ENCODE measurements at places on chromosomes 12 and 14.

DNA sequence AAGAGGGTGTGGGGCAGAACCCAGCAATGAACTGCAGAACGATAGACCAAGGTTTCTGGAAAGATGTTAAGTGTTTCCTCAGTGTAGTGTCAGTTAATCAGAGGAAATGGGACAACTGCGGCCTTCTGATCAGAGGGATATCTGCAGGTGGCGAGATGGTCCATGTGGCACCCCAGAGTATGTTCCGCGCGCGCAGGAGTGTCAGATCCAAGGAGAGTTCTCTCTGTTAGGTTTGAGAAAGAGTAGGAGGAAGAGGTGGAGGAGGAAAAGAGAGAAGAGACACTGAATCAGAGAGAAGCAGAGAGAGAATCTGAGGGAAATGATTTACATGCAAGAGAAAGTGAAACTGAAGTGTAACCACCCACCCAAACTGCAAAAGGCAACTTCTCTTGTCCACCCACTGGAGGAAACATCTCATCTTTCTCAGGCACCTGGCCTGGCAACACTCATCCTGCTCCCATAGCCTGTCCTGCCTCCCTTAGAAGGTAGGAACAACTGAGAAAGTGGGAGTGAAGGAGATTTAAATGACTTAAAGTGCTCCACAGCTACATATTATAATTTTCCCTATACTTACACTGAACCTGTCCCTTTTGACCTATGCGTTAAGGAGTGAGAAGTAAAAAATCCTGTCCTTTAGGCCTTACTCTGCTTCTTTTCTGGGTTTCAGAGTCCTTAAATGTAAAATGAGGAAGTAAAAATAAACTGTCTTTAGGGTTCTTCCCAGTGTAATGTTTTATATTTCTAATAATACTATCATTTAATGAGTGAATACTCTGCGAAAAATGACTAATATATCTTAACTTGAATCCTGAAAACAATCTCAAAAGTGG lies 6.8 kb upstream of the TESPA1 start:
- no peak for DNase-seq

- DNase-seq = no peak
These were observed 22.8 kb upstream of the GARIN2 start for GRCh38 chr14:67166450-67166853.

GRCh38 chr14:47715330-47715729 lies 39.9 kb upstream of the MDGA2 start:
- DNase-seq = no peak

DNA sequence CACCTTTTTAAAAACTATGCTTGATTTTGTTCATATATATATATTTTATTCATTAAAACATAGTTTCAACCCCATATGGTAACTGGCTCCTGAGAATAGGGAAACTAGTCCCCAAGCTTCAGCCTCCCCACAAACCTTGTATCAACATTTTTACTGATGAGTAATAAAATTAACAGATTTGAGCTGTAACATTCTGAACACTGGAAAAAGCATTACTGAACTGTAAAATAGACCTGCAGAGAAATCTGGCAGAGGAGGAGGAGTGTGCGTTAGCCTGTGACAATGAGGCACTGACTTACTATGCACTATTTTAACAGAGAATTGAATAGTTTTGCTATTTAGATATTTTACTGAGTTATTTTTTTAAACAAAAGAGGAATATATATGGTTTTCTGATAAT lies 43.1 kb downstream of the FRS2 start:
- no peak for DNase-seq

DNA sequence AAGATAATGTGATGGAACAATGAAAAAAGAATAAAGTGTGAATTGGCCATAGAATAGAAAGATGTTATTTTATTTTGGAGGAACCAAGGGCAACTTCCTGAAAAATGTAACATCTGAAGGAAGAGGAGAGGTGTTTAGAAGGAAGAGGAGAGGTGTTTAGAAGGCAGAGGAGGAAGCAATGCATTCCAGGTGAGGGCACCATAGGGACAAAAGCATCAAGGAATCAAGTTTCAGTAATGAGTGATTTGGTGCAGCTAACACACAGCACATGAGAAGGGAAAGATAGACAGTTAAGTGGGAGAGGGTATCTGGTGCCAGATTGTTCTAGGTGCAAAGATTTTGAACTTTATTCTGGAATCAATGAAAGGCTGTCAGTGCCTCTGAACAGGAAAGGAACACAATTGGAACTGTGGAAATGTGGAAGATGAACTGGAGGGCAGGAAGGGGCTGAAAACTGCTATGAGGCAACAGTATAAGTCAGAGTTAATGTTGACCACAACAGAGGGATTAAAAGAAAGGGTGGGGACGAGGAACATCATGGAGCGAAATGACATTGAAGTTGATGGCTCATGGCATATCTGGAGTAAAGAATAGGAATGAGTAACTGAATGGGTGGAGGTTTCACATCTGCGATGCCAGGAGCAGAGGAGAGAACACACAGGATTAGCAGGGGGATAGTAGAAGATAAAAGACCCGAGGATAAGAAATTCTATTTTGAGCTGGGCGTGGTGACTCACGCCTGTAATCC lies 326.6 kb downstream of the LRIG3 start:
- DNase-seq = no peak

DNA sequence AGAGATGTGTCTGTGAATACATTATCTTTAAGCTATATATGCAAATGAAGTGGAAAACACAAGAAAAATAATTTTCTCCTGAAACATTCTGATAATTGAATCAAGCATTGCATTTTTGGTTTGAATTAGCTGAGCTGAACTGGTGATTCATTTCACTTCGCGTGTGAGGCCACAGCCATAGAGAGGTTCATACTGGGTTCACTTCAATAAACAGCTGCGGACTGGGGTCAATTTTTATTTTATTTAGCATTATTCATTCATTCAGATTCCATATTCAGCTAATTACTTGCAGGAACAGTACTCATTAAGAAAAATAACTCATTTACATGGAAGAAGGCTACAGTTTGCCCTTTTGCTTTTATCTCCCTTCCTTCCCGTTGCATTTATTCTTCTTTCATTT lies 195.2 kb upstream of the LRIG3 start:
- DNase-seq = no peak
